ENCODE measurements at places on chromosomes 7 and 10.

DNA sequence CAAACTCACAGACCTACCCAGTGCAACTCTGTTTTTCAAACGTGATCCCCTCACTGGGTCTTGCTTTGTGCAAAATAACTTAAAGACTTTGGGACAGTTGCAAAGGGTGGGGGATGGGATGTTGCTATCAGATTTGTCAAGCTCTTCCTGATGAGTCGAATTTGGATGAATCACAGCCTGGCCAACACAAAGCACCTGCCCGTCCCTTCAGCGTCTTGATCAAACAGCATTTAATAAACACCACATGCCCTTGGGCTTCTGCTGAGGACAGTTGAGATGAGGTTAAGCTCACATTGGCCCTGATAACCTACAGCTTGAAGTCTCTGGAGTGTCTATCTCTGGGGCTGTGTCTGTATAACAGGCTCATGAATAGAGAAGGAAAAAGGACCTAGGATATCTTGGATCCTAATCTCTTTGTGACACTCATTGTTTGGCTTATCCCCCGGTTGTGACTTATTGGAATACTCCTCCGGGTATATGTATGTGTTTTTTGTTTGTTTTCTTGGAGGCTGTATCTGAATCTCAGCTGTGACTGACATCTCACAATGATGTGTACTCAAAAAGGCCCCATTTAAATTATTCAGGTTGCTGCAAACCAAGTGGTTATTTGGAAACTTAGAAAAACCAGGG, 132.6 kb upstream of the NAMPT start:
- no peak for DNase-seq

DNA sequence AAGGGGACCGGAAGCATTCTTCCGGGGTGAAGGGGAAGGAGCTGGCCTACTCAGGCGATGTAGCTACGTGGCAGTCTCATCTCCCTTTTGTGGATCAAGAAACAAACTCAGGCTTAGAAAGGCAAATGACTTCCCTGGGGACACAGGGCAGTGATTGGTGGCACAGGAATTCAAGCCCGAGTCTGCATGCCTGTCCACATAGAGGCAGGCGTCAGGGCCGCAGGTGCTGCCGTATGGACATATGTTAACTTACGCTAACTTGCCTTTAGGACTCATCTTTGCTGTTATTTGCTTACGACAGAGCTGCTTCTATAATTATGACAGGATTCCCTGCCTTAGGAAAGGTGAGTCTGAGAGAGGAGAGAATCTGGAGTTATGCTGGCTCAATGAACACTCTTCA, 42.3 kb upstream of the KLF6 start:
- no peak for DNase-seq

DNA sequence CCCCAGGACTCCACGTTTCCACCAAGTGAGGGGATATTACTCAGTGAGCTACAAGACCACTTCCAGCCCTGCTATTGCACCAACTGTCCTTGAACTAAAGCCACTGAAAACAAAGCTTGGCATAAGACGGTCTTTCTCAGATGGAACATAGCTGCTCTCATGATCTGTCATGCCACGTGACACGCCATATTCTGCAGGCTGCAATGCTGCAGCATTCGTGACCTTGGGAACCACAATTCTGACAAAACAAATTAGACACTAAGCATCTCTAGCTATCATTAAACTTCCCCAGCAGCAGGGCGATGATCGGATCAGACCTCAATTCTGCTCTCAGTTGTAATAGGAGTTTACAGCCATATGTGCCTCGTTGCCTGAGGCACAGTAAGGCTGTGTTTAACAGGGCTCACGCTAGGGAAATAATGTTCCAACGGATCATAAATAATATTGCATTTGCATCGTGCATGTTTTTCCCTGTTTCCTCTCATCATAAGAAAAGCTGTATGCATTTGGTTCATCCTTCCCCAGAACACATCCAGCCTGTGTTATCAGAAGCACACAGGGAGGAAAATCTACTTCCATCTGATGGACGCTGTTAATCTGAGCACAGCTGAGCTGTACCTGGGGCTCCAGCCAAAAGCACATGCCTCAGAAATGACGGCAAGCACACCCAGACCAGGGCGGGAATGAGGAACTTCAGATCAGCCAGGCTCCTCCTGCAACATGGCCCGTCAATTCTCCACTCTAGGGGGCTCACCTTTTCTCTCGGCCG, 38.6 kb upstream of the CNPY1 start:
- peak; percentile 26 for DNase-seq

DNA sequence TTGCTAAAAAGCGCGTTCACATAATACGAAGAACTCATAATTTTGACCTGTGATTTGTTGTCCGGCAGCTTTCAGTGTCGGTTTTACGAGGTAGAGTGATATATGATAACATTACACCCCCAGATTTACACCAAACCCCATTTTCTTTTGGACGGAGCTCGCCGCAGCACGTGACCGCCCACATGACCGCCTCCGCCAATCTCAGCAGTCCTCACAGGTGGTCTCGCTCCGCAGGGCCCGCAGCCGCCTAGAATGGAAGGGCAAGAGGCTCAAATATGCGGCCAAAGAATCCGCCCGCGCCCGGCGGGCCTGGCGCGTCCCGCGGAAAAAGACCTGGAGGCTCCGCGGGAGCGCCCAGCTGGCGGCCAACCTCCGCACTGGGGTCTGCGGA, at the start of gene HOXA7:
TSS of gene HOXA7 (minus strand) at position 168 of the 391 bp plus-strand sequence. CDS start at position 38, 130 bp downstream.
- peak; percentile 73 for DNase-seq

- no peak for DNase-seq
Measured at GRCh38 chr10:106551501-106552062, 612.9 kb downstream of the SORCS1 start.

- no peak for DNase-seq
Measured at GRCh38 chr7:46448478-46448877, 527.4 kb upstream of the IGFBP3 start.

DNA sequence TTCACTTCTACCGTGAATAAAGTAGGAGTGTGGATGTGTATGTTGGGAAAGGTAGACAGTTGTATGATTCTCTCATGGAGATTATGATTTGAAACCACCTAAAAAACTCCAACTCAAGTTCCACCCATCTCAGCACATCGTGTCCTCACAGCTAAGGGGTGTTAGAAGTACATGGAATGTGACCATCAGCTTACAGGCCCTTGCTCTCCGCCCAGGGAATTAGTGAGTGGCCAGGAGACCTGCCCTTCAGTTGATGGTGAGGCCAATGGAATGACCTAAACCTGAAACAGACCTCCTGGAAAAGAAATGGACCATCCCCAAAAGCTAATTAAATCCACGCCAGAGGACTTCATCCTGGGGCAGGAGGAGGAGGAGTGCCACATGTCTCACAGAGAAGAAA, 2.1 kb upstream of the WNT2 start:
- DNase-seq, result peak; percentile 56

DNA sequence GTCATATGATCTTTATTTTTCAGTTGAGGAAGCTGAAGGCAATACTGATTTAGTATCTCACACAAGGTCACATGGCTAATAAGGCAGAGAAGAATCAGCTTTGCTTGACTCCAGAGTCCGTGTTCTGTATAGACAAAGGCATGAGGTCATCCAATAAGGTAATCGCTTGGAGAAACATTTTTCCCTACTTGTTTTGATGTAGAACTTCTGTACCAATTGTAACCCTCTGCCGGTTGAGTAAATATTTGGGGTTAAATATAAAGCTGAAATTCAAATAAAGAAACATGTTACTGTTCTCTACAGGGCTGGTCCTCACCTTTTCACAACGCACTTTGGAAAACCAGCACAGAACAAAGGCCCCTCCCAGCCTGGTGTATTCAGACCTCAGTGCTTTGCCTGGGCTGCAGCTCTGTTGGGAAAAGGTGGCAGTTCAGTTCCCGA, 83.0 kb upstream of the INSYN2A start:
- DNase-seq, result no peak

DNA sequence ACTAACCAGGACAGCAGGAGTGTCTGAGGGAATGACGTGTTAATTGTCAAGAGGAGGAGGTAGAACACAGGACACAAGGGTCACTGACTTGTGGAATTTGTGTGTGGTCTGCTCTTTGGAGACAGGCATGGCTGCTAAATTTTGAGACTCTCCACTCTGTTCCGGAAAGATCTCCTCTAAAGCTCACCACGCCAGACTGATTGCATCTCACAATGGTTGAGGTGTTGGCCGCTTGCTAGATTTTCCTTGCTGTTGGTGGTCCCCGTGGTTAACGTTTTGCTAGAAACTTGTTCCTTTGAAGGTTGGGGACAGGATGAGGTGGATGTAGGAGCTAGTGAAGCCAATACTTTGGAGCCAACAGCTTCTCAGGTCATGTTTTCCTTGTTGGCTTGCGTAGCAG, 57.0 kb downstream of the MCMBP start:
- DNase-seq, result no peak

GRCh38 chr10:66085906-66086305, 839.9 kb upstream of the LRRTM3 start:
- no peak for DNase-seq

- no peak for DNase-seq
Measured at GRCh38 chr7:108376206-108376605, 80.0 kb downstream of the NRCAM start.

DNA sequence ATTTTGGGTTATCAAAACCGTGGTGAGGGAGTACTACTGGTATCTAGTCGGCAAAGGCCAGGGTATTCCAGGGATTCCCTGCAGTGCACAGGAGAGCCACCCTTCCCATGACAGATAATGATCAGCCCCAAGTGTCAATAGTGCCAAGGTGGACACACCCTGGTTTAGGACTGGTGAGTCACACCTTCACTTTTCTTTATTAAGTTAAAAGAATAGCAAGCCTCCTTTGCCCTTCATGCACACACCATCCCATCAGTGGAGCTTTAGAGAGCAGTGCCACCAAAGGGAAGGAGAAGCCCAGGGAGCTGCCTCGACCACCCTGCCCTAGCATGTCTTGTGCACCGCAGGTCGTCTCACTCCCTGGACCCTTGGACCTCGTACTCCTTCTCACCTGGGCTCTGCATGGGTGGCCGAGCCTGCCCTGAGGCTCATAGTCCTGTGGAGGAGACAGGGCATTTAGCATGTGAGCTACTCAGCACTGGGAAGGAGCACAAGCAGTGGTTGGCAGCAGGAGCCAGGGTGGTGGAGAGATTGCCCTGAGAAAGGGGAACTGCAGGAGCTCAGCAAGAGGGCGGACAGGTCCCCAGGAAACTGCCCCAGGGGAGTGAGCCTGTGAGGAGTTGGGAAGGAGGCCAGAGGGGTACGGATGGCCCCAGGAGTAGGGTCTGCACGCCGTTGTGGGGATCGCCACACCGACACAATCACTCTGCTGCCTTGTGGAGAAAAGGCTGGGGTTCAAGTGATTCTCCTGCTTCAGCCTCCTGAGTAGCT, 17.4 kb downstream of the UBE2D4 start:
- no peak for DNase-seq

- peak; percentile 15 for DNase-seq
Measured at GRCh38 chr10:7892146-7892545, 73.8 kb downstream of the TAF3 start.
